ENCODE measurements at places on chromosomes 13 and 19.

DNA sequence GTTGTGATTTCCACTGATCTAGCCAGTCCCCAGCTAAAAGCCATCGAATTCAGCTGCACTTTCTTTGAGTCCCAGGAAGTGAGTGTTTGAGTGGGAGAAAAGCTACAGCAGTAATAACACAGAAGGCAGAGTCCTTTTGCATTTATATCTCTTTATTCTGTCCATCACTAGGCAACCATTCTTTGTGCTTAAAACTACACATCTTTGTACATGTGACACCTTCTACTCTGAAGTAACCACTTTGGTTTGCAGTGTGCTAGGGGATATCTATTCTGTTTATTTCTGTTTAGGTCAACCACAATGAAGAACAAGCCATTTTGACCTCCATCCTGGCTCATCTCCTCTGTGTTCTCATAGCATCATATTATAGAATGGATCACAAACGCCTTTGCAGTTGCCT lies 226.0 kb upstream of the SERP2 start:
- DNase-seq: no peak

- no peak for DNase-seq
Measured at GRCh38 chr13:35920816-35921215, 210.4 kb downstream of the DCLK1 start.

DNA sequence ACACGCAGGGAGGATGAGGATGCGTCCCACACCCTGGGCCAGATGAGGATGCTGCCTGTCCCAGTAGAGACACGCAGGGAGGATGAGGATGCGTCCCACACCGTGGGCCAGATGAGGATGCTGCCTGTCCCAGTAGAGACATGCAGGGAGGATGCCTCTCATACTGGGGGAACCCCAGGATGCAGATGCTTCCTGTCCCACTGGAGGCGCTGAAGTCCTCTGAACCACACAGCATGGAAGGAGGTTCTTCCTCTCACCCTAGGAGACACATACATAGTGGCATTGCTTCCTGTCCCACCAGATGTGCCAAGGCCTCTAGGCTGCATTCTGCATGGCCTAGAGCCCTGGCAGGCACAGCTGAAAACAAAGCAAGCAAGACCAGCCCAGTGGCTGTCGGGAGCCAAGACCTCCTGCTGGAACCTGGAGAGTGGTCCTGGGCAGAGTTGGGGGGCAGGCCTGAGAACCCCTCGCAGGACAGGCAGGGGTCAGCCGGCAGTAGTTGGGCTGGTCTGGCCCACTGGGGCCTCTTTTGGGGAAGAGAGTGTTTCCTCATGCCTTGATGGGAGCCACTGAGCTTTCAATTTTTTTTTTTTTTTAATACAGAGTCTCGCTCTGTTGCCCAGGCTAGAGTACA lies 4.3 kb downstream of the HPN start:
- DNase-seq: peak; percentile 54

DNA sequence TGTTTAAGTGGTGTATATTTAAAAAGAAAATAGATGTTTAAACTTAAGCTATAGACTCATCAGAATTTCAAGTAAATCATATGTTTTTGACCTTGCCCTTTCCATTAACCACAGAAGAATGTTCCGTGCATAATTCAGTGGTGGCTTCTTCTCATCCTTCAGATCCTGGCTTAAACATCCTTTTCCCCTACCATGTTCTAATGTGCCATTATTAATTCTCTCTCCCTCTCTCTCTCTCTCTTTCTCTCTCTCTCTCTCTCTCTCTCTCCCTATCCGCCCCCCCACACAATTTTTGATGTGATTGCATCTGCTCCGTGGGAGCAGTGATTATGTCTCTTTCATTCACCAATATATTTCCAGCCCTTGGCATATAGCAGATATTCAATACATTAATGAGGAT lies 116.4 kb downstream of the DCLK1 start:
- no peak for DNase-seq
